ENCODE measurements at places on chromosomes 12 and 14.

DNA sequence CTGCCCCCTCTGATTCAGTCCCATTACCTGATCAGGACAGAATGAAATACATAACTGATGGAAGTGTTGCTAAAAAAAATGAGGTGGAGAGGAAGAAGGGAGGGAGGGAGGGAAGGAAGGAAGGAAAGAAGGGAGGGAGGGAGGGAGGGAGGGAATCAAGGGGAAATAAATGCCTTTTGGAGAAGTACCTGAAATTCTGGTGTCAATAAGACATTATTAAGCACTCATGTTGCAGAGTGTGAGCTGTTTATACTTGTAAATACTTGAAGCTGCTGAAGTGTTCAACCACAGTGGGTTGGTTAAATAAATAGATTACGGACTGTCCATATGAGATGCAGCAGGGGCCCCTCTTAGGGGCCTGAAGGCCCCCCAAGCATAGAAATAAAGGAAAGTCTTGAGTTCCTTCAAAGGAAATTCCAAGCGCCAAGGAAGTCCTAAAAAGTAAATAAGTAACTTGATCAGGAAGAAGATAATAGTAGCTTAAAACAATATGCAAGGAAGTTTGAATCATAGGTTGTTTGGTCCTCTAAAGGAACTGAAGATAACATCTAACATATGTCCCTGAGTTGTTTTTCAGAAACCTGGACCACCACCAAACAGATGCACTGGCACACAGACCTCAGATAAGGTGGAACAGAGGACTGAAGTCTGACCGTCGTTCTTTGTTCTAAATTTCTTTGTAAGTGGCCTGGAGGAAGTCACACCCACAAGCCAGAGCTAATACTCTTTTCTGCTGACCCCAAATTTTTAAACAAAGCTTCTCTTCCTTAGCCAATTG, 110.8 kb downstream of the SEC23A start:
- DNase-seq, result no peak

DNA sequence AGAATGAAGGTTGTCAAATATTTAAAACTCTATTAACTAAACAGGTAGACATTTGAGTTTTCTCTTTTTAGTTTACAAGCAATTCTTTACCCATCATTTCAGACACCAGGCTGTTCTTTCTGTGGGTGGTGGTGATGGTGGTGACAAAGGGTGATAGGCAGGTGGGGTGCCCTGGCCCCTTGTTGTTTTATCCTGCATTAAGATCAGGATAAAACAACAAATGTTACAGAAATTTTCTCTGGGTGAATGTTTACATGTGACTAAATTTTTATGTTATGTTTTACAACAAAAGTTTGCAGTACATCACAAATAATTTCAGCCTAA, 85.9 kb upstream of the MDM1 start:
- no peak for DNase-seq

- DNase-seq, result no peak
Measured at GRCh38 chr12:116563262-116563661, 4.1 kb downstream of the MAP1LC3B2 start.

DNA sequence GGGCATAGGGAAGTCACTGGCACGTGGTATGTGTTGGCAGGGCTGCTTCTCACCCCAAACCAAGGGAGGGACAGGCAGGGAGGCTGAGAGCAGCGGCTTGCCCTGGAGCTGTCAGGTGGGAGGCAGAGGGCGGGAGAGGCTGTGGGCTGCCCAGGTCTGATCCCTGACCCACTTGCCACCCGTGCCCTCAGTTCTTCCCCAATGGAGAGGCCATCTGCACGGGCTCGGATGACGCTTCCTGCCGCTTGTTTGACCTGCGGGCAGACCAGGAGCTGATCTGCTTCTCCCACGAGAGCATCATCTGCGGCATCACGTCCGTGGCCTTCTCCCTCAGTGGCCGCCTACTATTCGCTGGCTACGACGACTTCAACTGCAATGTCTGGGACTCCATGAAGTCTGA, 4.7 kb downstream of the GNB3 start:
- no peak for DNase-seq

DNA sequence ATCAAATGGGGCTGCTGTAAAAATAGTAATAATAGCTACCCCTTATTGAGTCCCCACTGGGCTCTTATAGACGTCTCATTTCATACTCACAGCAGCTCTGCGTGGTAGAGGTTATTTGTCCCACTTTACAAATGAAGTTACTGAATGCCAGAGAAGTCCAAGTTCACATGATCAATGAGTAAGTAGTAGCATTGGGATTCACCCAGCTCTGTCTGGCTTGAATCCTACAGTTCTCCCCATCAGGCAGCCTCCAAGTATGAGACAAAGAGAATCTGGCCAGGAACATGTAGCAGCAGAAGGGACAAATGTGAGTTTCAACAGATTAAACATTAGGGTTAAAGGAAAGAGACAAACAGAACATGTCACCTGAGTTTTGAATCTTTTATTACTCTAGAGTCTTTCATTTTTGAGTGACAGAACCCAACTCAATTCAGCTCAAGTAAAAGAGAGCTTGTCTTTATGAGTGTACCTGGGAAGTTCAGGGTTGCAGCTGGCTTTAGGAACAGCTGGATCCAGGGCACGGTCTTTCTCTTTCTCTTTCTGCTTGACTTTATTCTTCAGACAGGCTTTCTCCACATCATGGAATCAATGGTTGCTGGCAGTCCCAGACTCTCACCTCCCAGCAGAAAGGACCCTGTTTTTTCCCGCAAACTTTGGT, 64.1 kb upstream of the JDP2 start:
- no peak for DNase-seq

- DNase-seq, result no peak
Measured at GRCh38 chr12:44519931-44520330, 356.2 kb downstream of the NELL2 start.

DNA sequence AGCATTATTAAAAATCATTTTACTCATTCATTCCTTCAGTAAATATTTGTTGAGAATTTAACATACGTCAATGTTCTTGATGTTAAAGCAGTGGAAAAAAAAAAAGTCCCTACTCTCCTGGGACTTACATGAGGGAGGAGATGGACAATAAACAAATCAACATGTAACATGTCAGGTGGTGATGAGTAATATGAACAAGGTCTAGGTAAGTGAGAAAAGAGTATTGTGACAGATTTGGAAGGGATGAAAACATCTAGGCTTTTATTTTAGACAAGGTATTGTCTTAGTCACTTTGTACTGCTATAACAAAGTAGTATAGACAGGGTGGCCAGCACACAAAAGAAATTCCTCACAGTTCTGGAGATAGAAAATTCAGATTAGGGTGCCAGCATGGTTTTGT, 167.2 kb downstream of the FSCB start:
- DNase-seq, result no peak

DNA sequence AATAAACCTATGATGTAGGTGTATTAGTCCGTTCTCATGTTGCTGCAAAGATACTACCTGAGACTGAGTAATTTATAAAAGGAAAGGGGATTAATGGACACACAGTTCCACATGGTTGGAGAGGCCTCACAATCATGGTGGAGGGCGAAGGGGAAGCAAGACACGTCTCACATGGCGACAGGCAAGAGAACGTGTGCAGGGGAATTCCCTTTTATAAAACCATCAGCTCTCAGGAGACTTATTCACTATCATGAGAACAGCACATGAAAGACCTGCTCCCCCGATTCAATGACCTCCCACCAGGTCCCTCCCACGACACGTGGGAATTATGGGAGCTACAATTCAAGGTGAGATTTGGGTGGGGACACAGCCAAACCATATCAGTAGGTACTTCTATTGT, 58.7 kb upstream of the DICER1 start:
- DNase-seq, result no peak

DNA sequence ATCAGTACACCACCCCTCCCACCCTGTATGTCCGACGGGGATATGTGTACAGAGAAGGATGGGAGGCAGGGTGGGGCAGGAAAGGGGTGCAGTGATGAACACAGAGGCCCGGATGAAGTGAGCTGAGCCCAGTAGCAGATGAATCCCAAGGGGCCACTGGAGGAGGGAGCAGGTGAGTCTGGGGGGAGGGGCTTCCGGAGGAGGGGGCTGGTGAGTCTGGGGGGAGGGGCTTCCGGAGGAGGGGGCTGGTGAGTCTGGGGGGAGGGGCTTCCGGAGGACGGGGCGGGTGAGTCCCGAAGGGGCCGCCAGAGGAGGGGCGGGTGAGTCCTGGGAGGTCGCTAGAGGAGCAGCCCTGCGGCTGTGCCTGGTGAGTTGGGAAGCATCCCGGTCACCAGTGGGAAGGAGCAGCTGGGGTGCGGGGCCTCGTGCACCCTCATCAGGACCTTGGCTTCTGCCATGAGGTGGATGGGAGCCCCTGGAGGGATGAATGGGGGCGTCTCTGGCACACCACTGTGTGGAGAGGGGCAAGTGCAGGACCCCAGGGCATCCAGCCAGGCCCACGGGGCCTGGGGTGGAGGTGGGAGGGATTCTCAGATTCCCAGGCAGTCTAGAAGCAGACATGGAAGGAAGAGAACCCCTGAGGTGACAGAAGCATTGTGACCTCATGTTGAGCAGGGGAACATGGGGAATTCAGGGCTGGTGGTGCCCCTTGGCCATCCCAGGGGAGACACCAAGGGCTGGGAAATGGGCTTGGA, 14.0 kb downstream of the BEGAIN start:
- no peak for DNase-seq

GRCh38 chr14:73784181-73784987, 67.2 kb upstream of the PTGR2 start:
- DNase-seq, result no peak

- DNase-seq, result no peak
Measured at GRCh38 chr12:118727196-118727978, 254.0 kb upstream of the SRRM4 start.

GRCh38 chr14:72017290-72017689, 85.1 kb downstream of the RGS6 start:
- DNase-seq, result no peak

- no peak for DNase-seq
Measured at GRCh38 chr12:80352474-80352873, 91.6 kb upstream of the PTPRQ start.

- no peak for DNase-seq
Measured at GRCh38 chr12:75893765-75894164, 137.8 kb downstream of the PHLDA1 start.

- DNase-seq, result no peak
Measured at GRCh38 chr12:106315523-106315922, 13.0 kb downstream of the TCP11L2 start.

GRCh38 chr12:26297396-26298070, 102.2 kb downstream of the SSPN start:
- no peak for DNase-seq

- no peak for DNase-seq
Measured at GRCh38 chr12:58533652-58534051, 386.7 kb downstream of the LRIG3 start.

- DNase-seq, result no peak
Measured at GRCh38 chr12:120677765-120678473, 9.0 kb upstream of the MLEC start.

DNA sequence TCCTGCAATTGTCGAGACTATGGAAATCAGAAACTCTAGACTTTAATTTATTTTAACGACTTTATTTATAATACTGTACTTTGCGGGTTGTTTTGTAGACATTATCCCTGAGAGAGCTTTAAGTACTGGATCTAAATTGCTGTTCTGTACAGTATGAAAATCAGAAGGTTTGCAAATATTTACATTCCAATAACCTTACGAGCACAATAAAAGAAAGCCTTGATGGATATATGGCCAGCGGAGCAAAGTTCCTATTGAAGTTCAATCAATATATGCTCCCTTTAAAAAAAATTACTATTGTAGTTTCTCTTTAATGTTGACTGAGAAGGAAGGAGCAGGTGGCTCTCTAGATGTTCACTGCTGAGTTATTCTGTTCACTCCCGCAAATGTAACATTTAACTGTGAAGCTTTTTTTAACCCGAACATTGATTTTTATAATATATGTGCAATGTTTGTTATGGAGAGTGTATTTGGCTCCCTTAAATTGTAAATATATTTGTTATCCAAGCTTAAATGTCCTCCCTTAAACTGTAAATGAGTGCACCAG, 235.3 kb downstream of the PLCZ1 start:
- DNase-seq, result no peak

DNA sequence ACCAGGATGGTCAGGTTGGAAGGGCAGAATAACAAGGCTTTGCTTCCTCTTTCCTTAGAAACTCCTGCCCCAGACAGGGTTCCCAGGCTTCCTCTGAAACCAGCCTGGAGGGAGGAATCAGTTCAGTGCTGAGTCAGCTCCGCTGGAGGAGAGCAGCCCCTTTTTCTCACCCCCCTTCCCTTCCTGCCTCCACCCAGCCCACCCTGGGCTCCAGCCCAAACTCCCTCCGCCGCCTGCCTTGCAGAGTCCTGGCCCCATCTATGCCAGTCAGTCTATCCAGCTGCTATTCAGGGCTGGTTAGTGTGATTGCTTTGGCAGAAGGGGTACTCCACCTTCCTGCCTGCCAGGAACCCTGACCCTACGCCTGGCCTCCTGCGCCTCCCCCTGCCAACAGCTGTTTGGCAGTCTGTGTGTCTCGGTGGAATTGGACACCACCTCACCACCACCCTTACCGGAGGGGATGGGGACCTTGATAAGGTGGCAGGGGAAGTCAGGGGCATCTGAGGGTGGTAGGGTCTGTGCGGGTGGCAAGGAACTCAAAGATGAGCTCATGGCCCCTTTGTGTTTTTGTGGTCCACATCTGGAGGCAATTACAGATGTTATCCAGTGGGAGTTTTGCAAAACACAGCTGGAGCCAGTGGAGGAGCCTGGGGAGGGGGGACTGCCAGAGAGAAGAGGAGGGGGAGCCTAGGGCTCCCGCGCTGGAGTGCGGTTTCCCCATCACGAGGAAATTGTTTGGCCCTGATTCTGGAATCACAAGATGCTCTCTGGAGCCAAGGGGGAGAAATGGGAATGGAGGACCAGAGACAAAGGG, 12.2 kb downstream of the MMP14 start:
- peak; percentile 95 for DNase-seq

Measured in osteocyte (in vitro differentiated cells).